ENCODE measurements at places on chromosomes 12 and 14.

DNA sequence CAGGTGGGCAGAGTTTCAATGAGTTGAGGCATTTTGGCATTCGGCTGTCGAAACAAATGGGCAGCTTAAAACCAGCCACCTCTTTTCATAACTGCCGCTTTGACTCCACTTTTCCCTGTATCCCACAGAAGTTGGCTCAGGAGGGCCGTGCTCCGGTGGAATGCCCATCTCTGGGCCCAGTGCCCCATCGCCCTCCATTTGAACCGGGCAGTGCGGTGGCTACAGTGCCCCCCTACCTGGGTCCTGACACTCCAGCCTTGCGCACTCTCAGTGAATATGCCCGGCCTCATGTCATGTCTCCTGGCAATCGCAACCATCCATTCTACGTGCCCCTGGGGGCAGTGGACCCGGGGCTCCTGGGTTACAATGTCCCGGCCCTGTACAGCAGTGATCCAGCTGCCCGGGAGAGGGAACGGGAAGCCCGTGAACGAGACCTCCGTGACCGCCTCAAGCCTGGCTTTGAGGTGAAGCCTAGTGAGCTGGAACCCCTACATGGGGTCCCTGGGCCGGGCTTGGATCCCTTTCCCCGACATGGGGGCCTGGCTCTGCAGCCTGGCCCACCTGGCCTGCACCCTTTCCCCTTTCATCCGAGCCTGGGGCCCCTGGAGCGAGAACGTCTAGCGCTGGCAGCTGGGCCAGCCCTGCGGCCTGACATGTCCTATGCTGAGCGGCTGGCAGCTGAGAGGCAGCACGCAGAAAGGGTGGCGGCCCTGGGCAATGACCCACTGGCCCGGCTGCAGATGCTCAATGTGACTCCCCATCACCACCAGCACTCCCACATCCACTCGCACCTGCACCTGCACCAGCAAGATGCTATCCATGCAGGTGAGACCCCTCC lies 5.0 kb upstream of the RNU7-1 start:
- no peak for DNase-seq

GRCh38 chr12:54497883-54498282 lies 331 bp downstream of the NCKAP1L start:
- DNase-seq = no peak

- DNase-seq = no peak
Measured at GRCh38 chr14:44609201-44609600, 102.1 kb upstream of the FSCB start.

DNA sequence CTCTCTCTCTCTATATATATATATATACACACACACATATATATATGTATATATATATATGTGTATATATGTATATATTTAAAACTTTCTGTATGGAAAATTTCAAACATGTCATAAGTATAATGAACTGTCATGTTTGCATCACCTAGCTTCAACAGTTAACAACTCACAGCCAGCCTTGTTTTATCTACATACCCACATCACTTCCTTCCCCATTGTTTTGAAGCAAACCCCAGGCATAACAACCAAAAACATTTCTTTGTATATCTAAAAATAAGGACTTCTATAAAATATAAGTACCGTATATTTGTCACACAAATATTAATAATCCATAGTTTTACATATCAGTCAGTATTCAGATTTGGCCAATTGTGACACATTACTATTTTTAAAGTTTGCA lies 57.4 kb downstream of the PAPOLA start:
- no peak for DNase-seq

- DNase-seq = no peak
Measured at GRCh38 chr12:104478396-104479122, 21.8 kb downstream of the CHST11 start.
